Stimulated activated CD8-positive, alpha-beta memory T cell treated with anti-CD3 and anti-CD28 coated beads, Interleukin-4, amount 100 ng/mL, for 1 hour (primary cell): ENCODE measurements at places on chromosomes 1 and 21.

DNA sequence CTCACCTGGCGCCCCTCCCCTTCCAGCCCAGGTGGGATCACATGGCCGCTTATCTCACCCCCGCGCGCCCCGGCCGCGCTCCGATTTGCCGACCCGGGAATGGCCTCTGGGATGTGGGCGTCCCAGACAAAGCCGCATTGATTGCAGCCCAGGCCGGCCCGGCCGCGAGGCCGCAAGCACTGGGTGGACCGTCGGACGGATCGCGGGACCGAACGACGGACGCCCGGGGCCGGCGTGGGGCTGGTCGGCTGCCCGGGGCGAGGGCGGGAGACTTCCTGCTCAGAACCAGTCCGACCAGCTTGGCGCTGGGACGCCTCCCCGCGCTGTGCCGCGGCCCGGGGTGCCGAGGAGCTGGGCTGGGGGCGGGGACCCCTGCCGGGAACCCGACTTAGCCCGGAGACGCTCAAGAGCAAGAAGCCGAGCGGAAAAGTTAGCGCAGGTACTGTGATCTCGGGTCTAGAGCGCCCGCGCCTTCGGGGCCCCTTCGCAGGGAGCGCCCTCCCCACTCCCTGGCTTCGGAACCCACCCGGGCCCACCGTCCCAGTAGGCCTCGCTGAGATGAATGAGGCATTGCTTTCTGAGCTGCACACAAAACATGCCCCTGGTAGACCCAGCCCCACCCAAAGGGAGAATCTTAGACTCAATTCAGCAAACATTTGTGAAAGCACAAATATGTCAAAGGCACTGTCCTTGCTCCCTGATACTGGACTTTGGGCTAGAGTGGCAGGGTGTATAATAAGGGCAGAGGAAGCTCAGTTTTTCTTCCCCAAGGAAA, 415 bp upstream of the LAD1 start:
- DNase-seq, result no peak

GRCh38 chr1:183227422-183228346, 41.6 kb downstream of the LAMC2 start:
- no peak for DNase-seq

DNA sequence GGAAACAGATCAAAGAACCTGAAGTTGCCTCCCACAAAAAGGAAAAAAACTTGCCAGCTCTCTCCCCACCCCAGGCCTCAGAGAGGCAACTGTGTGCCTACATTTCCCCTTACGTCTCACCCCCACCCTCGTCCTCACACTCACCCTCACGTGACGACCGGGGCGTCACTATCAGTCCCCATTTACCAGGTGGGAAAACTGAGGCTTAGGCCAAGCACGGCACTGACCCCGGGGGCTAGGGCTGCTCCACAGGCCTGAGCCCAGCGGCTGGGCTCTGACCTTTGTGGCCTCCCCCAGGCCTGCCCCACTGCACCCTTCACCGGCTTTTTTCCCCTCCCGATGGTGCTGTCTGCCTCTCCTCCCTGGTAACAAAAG, 51.5 kb upstream of the RUNX3 start:
- DNase-seq, result no peak

DNA sequence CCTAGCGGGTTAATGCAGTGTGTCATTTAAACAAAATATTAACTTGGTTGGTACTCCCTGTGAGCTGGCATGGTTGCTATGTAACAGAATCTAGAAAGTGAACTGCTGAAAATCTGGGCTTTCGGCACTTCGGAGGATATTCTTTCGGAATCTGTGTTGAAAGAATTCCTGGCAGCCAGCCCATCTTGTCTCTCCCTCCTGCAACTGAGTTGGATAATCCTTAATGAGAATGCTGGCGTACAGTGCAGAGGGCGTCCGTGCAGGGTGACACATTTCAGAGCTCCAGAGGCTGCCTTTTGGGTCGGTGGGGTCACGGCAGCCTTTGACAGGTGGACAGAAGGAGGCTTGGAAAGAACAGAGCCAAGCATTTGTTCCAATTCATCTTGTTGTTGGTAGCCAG, 3.7 kb downstream of the KAZN start:
- DNase-seq, result no peak

- no peak for DNase-seq
Measured at GRCh38 chr1:154994269-154994587, 842 bp downstream of the LENEP start.

- no peak for DNase-seq
Measured at GRCh38 chr1:95506736-95507414, 272.9 kb downstream of the RWDD3 start.

GRCh38 chr1:173496757-173497320, 19.7 kb downstream of the PRDX6 start:
- DNase-seq, result no peak

- DNase-seq, result no peak
Measured at GRCh38 chr1:61428146-61428545, 296.8 kb downstream of the TM2D1 start.

DNA sequence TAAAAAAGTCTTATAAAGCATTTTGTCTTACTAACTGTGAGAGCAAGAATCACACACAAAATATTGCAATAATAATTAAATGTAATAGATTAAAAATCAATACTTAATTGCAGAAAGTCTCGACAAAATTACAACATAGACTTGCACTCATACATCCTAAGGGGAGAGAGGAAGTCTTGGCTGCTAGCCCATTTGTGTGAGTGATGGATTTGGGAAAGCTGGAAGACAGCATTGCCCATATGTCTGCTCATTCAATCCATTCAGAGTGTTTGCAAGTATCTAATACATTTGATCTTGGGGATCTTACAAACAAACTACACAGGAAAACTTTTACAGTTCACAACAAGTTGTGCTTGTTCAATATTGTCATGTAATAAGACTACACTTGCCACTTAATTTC, 140.5 kb downstream of the COL11A1 start:
- DNase-seq, result no peak

DNA sequence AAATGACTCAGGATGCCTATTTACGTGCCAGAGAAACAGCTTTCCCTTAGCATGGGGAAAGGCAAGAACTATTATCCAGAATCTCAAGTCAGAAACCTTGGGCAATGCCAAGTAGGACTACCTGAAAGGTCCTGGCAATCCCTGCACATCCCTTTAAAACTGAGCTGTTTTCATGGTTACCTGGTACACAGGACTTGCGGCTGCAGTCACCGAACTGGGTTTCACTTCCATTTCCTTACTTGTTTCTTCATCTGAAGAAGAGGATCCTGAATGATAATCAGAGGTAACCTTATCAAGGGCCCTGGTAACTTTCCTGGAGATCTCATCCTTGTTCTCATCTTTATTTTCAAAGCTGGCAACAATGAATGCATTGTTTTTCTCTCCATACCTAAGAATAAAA, 14.3 kb downstream of the BTG3 start:
- no peak for DNase-seq

GRCh38 chr1:78176448-78176847, 130.7 kb downstream of the GIPC2 start:
- no peak for DNase-seq

GRCh38 chr1:8047686-8048445, 21.8 kb upstream of the ERRFI1 start:
- no peak for DNase-seq

- no peak for DNase-seq
Measured at GRCh38 chr1:18158714-18159113, 51.1 kb downstream of the IGSF21 start.

DNA sequence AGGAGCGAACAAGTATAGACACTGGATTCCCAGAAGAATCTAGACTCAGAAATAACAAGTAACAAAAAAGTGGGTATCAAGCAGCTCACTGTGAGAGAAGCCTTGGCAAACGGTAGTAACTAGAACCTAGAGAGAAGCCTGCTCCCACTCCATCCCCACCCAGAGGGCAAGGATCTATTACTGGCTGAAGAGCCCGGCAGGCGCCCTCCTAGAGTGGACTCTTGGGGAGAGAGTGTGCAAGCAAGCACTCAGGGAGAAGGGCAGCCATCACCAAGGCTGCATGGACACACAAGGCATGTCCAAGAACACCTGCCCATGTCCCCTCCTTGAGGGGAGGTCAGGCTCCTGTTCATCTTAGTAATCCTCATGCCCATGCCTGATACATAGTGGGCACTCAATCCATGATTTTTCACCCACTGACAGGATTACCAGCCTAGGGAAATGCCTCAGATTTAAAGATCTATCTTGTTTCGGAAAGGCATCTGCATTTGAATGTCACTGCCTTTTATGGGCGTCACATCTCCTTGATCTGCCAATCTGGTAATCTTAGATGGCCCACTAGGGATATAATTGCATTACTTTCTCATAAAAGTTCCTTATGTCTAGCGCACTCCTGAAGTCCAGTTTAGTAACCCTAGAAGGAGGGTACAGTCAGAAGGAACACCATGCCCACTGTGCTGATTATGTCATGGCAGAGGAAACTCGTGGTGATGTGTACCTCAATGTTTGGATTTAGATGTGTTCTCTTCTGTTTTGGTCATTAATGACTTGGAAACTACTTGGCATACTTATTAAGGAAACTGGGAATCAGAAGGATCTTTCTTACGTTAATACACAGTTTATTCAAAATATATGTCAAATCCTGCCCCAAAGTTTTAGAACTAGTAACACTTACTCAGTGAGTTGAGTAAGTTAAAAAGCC, 14.4 kb downstream of the CNN3 start:
- DNase-seq, result no peak

- DNase-seq, result no peak
Measured at GRCh38 chr1:110565565-110565964, 40.6 kb downstream of the KCNA2 start.

DNA sequence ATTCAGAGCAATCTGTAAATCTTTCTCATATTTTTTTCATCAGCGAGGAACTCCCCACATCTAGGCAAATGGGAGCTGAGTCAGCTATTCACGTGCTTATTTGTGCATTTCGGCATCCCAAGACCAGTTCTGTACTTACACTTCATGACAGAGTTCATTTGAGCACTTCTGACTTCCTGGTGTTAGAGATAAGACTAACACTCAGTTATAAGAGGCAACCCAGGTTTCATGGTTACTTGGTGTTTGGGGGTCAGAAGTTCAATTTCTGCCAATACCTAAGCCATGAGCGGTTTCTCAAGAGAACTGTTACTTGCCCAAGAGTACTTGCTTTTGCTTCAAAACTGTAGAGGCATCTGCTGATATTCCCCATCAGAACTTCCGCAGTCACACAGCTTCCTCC, 24.1 kb upstream of the DESI2 start:
- DNase-seq, result no peak

- no peak for DNase-seq
Measured at GRCh38 chr1:64403331-64403730, 66.6 kb upstream of the CACHD1 start.

DNA sequence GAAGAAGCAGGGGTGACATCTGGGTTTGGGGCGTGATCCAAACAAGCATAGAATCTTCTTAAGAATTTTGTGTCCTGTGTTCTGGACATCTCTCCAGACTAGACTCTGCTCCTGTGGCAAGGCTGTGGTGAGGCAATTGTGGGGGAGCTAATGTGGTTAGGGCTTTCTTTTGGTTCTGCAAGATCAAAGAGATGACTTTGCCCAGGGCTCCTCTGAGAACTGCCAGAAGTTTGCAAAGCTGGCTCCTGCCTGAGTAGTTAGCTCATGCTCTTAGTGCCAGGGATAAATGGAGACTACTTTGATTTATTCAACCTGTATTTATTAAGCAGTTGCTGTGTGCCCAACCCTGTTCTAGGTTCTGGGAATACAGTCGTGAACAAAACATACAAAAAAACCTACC, 34.0 kb upstream of the CRNN start:
- no peak for DNase-seq

GRCh38 chr1:71242239-71242638, 161.4 kb upstream of the ZRANB2 start:
- no peak for DNase-seq

DNA sequence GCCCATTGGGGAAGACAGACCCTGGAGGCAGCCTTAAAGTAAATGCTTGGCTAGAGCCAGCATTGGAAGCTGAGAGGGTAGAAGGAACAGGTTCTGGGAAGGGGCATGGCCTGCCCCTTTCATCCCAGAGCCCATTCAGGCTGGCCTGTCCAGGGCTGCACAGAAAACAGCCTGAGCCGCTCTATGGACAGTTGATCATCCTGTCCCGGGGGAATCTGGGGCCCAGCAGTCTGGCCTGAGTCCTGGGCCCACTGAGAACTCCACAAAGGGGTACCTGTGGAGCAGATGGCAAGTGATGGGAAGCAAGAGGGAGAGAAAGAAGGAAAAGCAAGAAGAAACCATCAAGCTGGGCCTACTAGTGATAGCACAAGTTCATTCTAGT, 13.2 kb downstream of the TMEM81 start:
- DNase-seq, result no peak

- DNase-seq, result no peak
Measured at GRCh38 chr1:61732726-61733125, 7.8 kb upstream of the TM2D1 start.

DNA sequence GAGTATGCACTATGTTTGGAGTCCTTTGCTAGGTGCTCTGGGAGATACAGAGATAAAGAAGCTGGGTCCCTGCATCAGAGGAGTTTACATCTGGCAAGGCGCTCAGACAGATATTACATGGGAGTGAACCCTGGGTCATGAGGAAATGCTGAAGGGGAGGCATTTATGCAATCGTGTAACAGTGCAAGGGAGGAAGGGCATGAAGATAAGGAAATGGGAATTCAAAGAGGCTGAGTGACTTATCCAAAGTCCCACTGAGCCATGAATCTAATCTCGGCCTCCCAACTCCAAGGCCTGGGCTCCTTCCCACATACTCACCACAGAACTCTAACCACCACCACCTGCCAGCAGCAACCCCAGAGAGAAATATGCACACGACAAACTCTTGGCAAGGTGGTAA, 51.6 kb downstream of the FAM163A start:
- DNase-seq, result no peak

DNA sequence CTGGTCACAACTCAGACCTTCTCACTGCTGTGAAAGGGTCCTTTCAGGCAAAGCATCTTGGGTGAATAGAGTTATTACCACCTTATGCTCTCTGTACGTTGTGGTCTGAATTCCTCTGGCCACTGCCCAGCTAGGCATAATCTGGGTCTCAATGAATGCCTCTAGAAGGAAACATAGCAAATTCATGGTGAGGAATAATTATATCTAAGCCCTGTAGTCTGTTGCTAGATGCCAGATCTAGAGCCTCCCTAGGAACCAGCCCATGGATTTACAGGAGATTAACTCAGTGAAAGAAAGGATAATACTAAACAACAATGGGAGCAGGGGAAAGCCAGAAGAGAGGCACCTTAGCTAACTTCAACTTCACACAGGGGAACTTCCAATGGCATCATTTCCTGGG, 2.4 kb upstream of the COL11A1 start:
- DNase-seq, result no peak

GRCh38 chr1:110594456-110595352, 11.5 kb downstream of the KCNA2 start:
- DNase-seq, result no peak
